Left forelimb (tissue), 1 donor: ENCODE measurements at places on chromosomes 1 and 21.

DNA sequence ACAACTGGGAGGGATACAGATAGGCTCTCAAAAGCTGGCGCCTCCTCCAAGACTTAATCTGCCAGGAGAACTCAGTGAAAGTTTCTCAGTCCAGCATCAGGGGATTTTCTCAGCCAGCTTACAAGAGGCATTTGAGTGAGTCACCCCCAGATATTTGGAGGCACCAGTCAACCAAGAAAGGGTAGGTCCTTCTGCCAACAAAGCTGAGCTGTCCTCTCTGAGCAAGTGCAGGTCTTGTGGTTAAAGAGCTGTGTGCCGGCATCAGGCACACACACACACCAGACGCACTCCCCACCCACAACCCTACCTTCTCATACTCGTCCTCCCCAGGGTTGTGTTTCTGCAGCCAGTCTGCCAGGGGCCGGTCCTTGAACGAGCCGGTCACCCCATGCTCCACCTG is 27.0 kb upstream of the PPP1R15B start:
- DNase-seq: no peak

GRCh38 chr1:29563571-29563970 is 327.2 kb downstream of the PTPRU start:
- no peak for DNase-seq

DNA sequence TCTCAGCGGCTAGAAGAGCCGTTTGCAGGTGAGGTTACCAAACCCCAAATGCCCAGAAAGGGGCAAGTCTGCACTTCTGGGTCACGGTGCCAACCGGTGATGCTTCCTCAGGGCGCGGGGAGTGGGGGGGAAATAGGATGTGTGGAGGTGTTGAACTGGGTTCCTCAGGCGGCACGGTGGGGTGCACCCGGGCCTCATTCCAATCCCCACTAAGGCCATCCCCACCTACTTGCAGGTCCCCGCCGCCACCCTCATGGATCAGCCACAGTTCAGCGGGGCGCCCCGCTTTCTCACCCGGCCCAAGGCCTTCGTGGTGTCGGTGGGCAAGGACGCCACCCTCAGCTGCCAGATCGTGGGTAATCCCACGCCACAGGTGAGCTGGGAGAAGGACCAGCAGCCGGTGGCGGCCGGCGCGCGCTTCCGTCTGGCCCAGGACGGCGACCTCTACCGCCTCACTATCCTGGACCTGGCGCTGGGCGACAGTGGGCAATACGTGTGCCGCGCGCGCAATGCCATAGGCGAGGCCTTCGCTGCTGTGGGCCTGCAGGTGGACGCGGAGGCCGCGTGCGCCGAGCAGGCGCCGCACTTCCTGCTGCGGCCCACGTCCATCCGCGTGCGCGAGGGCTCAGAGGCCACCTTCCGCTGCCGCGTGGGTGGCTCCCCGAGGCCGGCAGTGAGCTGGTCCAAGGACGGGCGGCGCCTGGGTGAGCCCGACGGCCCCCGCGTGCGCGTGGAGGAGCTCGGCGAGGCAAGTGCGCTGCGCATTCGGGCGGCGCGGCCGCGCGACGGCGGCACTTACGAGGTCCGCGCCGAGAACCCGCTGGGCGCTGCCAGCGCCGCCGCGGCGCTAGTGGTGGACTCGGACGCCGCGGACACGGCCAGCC is 3.9 kb downstream of the OBSCN start:
- DNase-seq: no peak

DNA sequence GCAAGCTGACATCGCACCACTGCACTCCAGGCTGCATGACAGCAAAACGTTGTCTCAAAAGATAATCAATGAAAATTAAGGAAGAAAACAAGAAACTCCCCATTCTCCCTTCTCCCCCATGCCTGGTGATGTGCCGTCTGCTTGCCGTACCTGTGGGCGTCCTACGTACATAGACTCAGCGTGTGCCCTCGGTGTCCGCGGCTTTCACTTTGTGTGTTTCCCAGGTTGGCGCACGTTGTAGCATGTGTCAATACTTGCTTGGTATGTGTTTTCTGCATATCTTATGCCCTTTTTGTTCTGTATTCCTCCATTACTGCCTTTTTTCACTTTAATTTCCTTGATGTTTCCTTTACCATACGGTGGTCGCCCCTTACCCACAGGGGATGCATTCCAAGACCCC is 53.8 kb downstream of the PCNT start:
- no peak for DNase-seq

- no peak for DNase-seq
Observed at GRCh38 chr1:96331596-96331995, 390.0 kb upstream of the PTBP2 start.

DNA sequence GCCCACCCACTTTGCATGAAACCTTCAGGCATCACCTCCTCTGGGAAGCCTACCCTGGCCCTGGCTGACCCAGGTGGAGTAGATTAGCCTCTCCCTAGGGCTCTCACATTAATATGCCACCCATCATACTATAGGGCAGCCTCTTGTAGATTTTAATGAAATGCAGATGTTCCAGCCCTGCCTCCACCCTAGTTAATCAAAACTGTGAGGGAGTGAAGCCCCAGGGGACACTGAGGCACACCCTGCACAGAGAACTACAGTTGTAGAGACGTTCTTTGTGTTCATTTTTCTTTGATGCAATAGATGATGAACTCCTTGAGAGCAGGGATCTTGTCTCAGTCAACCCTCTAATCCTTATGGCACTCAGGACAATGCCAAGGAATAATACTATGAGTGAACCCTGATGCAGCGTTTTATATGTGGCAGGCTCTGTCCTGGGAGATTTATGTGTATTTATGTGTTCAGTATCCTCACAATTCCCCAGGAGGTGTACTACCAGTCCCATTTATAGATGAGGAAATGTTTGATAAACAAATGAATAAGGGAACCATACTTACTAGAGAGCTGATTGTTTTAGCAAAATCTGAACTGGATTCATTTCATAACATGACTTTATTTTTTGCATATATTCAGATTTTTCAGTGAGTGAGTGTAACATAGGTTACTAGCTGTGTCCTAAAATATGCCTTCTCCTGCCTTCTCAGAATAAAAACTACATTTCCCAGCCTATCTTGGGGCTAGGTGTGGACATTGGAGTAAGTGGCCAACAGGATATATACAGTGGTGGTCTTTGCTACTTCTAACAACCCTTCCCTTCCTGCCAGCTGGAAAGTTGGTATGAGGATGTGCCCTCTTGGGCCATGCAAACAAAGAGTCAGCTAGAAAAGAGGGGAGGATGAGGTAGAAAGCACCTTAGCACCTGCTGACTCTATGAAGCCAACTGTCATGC is 23.5 kb upstream of the PRELP start:
- peak; percentile 18 for DNase-seq

DNA sequence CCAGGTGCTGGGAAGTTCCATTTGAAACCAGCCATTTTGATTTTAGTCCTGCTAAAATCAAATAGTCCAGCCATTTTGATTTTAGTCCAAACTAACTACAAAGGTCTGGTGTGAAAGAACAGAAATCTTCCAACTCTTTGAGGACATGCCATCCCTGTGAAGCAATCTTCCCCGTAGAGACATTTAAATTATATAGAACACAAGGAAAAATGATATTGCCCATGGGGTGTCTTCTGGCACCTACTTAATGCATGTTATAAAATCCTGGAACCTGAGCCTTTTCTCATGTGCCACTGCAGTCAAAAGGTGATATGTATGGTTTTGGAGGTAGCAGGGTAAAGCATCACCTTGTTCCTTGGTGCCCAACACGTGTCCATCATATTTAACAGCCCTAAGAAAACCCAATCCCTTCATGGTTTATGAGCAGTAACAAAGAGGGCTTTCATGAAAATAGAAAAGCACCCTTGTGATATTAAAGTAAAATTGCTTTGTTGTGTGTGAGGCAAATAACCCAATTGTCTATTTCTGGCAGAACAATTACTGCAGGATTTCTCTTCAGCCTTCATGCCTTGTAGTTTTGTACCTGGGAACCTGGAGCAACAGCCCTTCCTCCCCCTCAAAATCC is 26.3 kb downstream of the ANGPTL7 start:
- DNase-seq: no peak

- no peak for DNase-seq
Observed at GRCh38 chr1:236868625-236869467, 73.8 kb downstream of the MTR start.

GRCh38 chr1:162324396-162324795 is 52.3 kb downstream of the SPATA46 start:
- no peak for DNase-seq
